Activated CD8-positive, alpha-beta memory T cell treated with anti-CD3 and anti-CD28 coated beads, Interleukin-2, amount 10 ng/mL, durations not matched to agents 7 days and 5 days (primary cell): ENCODE measurements at places on chromosomes 5 and 9. TPM values are rescaled to one million over a fixed set of nuclear protein-coding genes. Genes with fewer than 3 reads are reported as not detected.

DNA sequence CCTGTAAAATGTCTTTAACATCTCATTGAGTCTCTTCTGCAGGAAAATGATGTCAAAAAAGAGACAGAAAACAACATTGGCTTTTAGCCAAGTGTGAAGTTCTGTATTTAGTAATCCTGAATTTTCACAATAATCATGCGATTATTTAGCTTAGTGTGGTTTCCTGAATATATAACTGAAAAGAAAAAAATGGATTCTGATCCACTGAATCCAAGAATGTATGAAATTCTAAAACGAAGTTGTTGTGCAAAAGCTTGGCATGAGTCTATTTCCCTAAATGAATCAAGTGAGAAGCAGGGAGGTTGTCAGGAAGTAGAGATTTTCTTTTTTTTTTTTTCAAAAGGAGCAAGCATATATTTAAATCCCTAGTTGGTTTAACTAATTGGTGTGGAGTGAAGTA, 145.9 kb upstream of the CDH6 start:
- no peaks in the 10 kb centered on the region for H3K27me3 ChIP-seq
- H3K36me3 ChIP-seq: no peaks in the 10 kb centered on the region
- no peak overlapping the region for H3K27ac ChIP-seq
- no peak overlapping the region for H3K4me3 ChIP-seq
- H3K4me1 ChIP-seq: no peaks in the 10 kb centered on the region

DNA sequence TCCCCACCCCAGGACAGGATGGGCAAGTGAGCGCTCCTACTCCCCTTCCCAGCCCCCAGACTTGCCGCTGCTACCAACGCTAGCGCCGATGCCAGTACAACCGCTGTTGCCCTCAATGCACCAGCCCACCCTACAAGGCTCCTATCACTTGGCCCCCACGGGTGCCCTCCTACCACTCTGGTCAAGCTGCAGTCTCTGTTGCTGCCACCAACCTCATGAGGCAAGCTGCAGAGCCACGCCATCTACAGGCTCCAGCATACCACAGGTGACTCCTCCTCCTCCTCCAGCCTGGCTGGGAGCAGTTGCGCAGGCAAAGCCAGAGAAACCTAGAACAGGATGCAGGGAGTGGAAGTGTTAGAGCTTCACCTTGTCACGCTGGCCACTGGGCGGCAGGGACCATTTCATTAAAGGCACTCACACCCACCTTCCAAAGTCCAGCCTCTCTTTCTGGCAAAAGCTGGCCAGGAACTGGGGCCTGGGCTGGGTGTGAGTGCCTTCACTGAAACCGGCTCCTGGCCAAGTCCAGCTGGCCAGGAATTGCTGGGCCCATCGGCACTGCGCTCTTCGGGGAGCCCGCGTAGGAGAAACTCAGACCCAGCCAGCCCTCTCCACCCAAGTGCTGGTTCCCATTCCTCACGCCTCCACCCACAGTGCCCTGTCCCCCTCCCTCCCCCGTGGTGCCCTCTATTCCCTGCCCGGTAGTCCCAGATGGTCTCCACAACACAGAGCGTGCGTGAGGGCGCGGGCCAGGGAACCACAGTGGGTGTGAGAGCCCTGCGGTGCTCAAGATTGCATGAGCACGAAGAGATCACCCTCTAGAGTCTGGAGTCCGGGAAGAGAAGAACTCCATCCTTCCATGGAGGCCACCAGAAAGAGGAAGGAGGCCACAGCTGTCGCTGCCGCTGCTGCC, 1.6 kb upstream of the PCAT7 start:
- peaks cover 55% of the 10 kb centered on the region for H3K27me3 ChIP-seq
- H3K36me3 ChIP-seq: no peaks in the 10 kb centered on the region
- no peak overlapping the region for H3K27ac ChIP-seq
- H3K4me1 ChIP-seq: no peaks in the 10 kb centered on the region
- H3K4me3 ChIP-seq: no peak overlapping the region

Gene NR5A1
- total RNA-seq: not detected

DNA sequence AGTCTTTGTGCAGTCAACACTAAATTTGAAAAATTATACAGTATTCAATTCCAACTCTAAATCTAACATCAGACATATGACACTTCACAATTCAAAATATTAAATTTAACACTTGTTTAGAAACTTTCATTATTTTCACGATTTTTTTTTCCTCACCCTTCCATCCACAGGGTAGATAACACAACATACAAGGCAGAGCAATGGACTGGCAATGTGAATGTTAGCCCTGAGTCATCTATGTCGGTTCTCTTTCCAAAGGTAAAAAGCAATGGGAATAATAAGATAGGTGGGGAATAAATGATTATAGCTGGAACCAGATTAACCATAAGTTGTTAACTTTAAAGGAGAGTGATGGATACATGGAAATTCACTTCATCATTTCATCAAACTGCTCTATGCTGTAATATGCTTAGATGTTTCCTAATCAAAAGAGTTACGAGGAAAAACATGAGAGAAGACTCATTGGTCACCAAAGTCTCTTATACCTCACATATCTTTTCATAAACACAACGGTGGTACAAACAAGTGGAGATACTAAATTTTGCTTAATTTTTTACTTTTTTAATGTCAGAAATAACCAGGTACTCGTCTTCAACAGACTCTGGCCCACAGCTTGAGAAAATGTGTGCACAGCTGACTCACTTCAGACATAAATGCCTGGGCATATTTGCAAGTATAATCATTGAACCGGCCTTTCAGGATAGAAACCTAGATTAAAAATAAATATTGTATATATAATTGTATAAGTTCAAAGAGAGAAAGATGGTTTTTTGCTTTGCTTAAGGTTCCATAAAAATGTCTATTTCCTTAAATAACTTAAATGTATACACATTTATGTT, 23.0 kb downstream of the RFX3 start:
- H3K4me1 ChIP-seq: peaks cover 12% of the 10 kb centered on the region
- no peaks in the 10 kb centered on the region for H3K27me3 ChIP-seq
- H3K27ac ChIP-seq: no peak overlapping the region
- no peak for DNase-seq
- peaks cover 12% of the 10 kb centered on the region for H3K36me3 ChIP-seq

- no peaks in the 10 kb centered on the region for H3K36me3 ChIP-seq
- H3K27me3 ChIP-seq: peaks cover 4% of the 10 kb centered on the region
- no peaks in the 10 kb centered on the region for H3K4me1 ChIP-seq
- H3K27ac ChIP-seq: no peak overlapping the region
These were observed 143.7 kb downstream of the ACER2 start for GRCh38 chr9:19552282-19553105.

DNA sequence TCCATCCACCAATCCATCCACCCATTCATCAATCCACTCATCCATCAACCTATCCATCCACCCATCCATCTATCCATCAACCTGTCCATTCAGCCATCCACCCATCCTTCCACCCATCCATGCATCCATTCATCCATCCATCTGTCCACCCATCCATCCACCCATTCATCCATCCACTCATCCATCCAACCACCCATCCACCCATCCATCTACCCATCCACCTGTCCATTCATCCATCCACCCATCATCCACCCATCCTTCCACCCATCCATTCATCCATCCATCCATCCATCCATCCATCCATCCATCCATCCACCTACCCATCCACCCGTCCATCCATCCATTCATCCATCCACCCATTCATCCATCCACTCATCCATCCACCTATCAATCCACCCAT, 195.8 kb downstream of the NXNL2 start:
- H3K27ac ChIP-seq: no peak overlapping the region
- no peaks in the 10 kb centered on the region for H3K36me3 ChIP-seq
- no peak overlapping the region for H3K4me3 ChIP-seq
- DNase-seq: no peak

- peaks cover 7% of the 10 kb centered on the region for H3K27me3 ChIP-seq
- H3K27ac ChIP-seq: no peak overlapping the region
- peaks cover 10% of the 10 kb centered on the region for H3K4me1 ChIP-seq
- H3K4me3 ChIP-seq: no peak overlapping the region
These were observed 32.6 kb upstream of the RANBP6 start for GRCh38 chr9:6048039-6048438.

DNA sequence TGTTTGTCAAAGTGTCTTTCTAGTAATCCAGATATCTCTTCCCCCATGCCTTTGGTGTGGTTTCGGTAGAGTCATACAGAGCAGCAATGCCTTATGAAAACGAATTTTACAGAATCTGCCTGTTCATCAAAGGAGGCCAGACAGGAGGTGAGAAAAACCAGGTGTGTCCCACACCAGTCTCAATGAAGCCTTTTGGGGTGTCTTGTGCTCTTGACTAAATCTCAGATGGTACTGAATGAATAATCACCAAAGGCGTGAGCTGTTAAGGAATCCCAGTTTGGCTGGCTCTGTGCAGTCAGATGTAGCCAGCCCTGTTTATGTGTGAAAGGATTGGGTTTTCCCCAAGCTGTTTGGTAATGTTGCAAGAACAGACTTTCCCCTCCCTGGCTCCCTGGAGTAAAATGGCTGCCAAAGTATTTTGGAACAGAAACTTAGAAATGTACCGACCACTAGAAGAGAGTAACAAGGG, 70.8 kb upstream of the CDKN2B start:
- peaks cover 36% of the 10 kb centered on the region for H3K27me3 ChIP-seq
- peaks cover 48% of the 10 kb centered on the region for H3K4me1 ChIP-seq
- H3K36me3 ChIP-seq: peaks cover 42% of the 10 kb centered on the region

DNA sequence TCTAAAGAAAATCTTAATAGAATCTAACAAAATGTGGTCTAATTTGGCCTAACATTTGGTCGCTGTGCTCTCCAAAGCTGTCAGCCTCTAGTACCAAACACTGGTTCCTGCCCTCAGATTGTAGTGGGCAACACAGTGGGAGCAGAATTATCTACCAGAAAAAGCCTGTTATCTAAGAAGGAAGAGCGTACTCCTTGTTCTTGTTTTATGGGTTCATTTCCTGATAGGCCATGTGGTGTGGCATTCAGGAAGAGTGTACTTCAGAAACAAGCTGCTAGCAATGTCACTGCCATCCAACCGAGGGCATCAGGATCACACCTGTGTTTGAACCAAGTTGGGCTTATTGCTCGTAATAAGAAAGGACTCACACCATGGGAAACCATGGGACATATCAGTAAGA, 487.9 kb upstream of the DAP start:
- H3K4me1 ChIP-seq: no peaks in the 10 kb centered on the region
- H3K27me3 ChIP-seq: no peaks in the 10 kb centered on the region
- no peak overlapping the region for H3K27ac ChIP-seq
- no peak for DNase-seq
- H3K4me3 ChIP-seq: no peak overlapping the region
- no peaks in the 10 kb centered on the region for H3K36me3 ChIP-seq

- no peak overlapping the region for H3K4me3 ChIP-seq
- no peaks in the 10 kb centered on the region for H3K36me3 ChIP-seq
- H3K4me1 ChIP-seq: peaks cover 3% of the 10 kb centered on the region
- H3K27ac ChIP-seq: no peak overlapping the region
- no peaks in the 10 kb centered on the region for H3K27me3 ChIP-seq
- no peak for DNase-seq
These were observed 416.4 kb downstream of the EFNA5 start for GRCh38 chr5:107254214-107254901.
